ENCODE measurements at places on chromosomes 16 and 17.

DNA sequence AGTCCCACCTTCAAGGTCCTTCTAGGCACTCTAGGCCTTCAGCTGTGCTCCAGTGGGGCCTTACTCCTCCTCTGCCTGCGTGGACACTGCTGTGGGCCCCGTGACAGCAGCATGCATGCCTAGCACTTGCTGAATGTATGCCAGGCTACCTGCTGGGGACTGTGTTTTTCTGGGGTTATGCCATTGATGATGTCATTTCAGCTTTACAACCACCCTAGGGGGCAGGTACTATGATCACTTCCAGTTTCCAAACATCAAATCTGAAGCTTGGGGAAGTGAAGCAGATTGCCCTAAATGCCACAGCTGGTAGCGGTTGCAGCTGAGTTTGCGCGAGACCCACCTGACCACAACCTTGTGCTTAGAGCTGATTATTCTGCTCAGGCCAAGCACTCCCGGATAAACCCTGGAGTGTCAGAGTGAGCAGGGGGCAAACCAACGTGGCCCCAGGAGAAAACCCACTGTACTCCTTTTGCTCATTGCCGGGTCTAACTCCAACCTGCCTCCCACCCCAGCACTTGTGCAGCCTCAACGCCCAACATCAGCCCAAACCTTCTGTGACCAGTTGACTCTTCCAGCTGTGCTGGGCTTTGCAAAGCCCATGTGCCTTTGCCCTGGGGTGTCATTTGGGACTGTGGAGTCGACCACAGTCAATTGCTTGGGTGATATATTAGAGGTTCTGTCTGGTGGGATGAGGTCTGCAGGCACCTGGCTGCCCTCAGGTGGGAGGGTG is 168.4 kb downstream of the ENGASE start:
- DNase-seq = no peak

DNA sequence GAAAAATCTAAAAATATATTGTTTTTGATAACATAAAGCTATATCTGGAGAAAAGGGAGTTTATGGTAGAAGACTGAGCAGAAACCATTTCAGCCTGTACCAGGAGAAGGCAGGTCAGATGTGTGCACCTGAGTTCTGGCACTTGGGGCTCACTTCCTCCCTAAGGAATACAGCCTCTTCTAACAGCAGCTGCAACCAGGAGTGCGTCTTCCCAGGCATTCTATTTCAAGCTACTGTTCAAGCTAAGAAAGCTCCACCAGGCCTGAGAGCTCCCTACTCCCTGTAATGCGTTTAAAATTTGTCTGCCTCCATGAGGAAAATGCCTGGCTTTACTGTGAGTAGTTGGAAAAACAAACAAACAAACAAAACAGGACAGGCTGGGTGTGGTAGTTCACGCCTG is 96.1 kb downstream of the ZNF778 start:
- no peak for DNase-seq

DNA sequence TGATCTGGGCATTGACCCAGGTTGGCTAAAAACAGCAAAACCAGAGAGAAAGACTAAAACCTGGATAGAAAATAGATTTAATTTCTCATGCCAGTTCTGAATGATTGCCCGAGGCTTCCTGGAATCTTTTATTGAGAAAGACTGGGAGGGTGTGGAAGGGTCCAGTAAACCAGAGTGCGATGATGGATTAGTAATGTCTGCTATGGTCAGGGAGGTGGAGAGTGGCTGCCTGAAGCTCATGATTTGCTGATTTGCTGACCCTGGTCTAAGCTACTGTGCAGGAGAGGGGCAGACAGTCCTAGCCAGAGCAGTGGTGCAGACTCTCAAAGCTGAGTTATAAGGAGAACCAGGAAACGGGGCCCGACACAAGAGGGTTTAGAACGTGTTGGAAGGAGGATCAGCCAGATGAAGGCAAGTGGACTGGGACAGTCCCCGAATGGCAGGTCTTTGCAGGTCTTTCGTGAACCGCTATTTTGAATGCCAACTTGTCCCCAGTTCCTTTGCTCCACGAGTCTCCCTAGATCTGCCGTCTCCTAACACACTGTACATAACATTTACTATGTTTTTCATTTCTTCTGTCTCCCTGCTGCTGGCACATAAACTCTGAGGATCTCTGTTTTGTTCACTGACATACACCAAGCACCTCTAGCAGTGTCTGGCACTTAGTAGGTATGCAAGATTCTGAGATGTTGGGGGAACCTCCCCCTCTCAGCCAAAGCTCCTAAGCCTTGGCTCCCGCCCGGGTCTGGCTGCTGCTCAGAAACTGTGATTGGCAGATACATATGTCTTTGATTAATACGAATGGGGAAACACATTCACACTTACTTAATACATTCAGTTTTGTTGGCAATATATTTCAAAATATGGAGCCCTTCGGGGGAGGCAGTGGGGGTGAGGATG is 237.3 kb upstream of the TNRC6C start:
- no peak for DNase-seq

DNA sequence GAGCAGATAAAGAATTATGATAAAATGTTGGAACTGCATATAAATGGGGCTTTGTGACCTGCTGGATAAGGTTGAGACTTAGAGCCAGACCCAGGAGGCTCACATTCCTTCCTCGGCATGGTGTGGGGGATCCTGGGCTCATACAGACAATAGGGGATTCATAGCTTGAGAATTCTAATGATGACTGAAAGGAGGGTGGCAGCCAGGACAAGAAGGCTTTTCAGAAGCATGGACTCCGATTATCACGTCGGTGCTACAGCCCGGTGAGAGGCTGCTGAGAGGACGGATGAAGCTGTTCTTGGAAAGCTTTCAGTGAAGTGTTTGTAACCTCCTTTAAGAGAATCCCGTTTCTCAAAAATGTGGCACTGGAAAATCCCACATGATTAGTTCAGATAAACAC is 167.2 kb downstream of the ANKFN1 start:
- no peak for DNase-seq

GRCh38 chr16:11410376-11411058 is 65.3 kb downstream of the RMI2 start:
- no peak for DNase-seq

GRCh38 chr17:50440172-50440837 is 14.3 kb downstream of the ACSF2 start:
- peak; percentile 77 for DNase-seq

DNA sequence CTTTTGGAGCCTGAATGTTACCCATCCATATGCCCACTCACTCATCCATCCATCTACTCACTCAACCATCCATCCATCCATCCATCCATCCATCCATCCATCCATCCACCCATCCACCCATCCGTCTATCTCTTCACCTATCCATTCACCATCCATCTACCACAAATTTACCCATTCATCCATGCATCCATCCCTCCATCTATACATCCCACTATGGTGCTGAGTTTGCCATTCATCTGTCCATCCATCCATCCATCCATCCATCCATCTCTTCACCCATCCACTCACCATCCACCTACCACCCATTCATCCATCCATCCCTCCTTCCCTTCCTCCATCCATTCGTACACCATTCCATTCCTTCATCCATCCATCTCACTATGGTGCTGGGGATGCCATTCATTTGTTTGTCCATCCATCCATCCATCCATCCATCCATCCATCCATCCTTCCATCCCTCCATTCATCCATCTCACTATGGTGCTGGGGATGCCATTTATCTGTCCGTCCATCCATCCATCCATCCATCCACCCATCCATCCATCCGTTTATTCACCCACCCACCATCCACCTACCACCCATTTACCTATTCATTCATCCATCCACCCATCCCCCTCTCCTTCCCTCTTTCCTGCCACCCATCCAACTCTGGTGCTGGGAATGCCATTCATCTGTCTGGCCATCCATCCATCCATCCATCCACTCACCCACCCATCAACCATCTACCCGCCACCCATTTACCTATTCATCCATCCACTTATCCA is 39.7 kb downstream of the RGS9 start:
- no peak for DNase-seq

DNA sequence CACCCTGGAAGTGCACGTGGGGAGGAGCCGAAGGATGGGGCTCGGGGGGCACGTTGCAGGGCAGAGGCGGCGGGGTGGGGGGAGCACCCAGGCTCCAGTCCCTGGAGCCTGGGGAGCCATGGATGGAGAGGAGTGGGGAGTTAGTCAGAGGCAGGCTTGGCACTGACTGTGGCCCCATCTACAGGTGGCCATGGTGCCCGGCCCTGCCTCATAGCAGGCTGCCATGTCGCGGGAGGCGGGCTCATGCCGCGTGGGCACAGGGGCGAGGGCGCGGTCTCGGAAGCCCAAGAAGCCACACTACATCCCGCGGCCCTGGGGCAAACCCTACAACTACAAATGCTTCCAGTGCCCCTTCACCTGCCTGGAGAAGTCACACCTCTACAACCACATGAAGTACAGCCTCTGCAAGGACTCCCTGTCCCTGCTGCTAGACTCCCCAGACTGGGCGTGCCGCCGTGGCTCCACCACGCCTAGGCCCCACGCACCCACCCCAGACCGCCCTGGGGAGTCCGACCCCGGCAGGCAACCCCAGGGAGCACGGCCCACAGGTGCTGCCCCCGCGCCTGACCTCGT is 3.0 kb downstream of the PRR35 start:
- DNase-seq = no peak

GRCh38 chr16:71572497-71573116 is 4.3 kb downstream of the TAT start:
- no peak for DNase-seq

DNA sequence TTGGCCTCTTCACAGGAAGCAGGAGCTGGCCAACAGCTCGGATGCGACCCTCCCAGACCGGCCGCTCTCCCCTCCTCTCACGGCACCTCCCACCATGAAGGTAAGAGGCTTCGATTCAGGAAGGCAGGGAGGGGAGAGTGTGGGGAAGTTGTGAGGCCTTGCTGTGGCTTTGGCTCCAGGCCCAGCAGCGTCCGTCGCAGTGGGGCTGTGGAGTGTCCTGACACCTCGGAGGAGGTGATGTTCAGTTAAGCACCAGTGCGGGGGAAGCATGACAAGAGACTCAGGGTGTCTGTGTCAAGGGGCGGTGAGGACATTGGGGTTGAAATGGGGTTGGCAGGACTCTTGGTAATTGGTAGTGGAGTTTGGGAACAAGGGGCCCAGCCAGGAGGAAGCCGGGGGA is 109.0 kb downstream of the RAP1GAP2 start:
- no peak for DNase-seq

GRCh38 chr17:63735691-63736090 is 5.9 kb downstream of the STRADA start:
- no peak for DNase-seq

DNA sequence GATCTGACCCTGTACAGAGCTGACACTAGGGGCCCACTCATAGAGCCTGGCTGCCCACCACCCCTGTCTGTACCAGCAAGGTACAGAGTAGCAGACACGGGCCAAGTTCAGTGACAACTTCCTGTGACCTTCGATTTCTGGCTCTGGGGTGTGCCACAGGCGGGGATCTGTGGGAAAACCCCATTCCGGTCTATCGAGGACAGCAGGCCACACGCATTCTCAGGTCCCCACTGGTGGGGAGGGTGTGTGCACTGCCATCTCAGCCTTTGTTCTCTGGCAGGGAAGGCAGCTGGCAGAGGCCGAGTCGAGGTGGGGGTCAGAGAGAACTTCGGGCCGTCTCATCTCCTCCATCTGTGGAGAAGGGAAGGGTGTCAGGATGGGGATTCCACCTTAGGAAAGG is 10.0 kb downstream of the NLE1 start:
- DNase-seq = no peak

- no peak for DNase-seq
These were observed 350.1 kb upstream of the KIF2B start for GRCh38 chr17:53472586-53472985.

DNA sequence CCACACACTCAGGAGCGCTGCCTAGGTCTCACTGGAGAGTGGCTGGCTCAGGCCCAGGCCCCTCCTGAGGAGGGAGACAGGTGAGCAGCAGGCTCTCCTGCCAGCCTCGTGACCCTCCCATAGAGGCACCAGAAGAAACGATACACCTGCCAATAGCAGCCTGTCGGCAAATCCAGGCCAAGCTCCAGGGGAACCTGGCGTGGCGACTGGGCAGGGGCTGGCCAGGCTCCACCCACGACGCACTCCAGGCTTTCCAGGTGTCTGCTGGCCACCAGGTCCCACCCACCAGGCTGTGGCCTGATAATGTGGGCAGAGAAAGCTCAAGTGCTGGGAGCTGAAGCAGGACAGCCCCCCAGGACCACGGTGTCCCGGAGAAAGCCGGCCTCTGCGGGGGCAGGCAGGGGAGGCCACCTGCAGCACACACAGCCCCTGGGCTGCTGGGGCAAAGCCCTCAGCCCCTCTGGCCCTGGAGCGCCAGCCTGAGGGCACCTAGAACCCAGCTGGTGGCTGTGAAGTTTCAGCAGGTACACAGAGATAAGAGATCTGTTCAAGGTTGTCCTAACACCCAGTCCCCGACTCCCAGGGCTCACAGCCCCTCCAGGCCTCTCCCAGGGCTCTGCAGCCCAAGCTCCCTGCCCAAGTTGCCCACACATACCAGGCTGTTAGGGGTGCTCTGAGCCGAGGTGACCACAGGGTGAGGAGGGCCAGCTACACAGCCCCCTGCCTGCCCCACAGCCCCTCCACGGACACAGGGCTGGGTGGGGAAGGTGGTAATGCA is 2.4 kb downstream of the PGAP6 start:
- DNase-seq = peak; percentile 80

- peak; percentile 69 for DNase-seq
These were observed 735 bp downstream of the ZNF652 start for GRCh38 chr17:49361129-49361901.

DNA sequence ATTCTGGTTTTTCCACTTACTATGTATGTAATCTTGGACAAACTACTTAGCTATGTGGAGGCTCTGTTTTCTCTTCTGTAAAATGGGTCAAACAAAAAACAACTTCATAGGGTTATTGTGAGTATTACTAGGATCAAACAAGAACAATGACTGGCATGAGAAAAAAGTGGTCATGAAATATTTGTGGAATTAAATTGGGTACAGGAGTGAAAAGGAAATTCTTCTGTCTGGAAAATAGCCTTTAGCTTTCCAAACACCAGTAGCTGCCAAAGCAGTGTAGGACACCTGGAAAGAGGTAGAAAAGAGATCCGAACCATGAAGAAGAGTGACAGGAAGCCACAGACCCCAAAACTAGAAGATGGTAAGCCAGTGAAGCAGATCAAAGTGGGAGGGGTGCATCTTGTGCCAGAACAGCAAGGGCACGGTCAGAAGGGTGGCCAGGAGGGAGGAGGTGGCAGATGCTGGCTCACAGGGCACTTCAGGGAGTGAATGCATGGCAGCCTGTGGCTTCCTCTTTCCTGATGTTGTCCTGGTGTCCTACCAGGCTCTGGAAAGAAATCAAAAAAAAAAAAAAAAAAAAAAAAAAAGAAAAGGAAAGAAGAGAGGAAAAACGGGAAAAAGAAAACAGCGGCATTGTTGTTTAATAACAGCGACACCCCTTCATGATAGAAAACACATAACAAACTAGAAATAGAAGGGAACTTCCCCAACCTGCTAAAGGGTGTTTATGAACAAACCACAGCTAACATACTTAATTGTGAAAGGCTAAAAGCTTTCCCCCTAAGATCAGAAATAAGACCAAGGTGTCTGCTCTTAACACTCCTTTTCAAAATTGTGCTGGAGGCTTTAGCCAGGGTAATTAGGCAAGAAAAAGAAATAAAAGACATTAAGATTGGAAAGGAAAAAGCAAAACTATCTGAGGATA is 67.9 kb downstream of the PCTP start:
- no peak for DNase-seq

Measured in NCI-H2081 (cell line).